ENCODE measurements at places on chromosomes 11 and 22.
A peak's percentile ranks its signal among the peaks of the same experiment; 100 is the strongest.

- DNase-seq: no peak
Measured at GRCh38 chr11:13972043-13972910, 9.8 kb downstream of the SPON1 start.

GRCh38 chr11:124898263-124898680 is 607 bp upstream of the ROBO4 start:
- DNase-seq: no peak

GRCh38 chr22:17769716-17770082 is 4.6 kb downstream of the BID start:
- no peak for DNase-seq

DNA sequence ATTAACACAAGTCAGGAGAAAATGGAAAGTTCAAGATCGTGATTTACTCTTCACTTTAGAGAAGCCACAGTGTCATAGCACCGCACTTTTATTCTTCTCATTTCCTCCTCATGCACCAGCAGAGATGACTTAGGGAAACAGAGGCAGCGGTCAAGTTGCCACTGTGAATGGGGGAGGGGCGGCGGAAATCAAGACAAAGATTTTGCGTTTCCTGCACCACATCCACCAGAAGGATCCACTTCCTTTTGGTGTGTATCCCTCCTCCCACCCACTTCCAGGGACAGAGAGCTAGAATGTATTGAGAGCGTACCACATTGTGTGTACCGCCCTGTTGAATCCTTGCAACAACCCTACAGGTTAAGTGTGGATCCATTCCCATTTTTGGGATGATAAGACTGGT is 21.8 kb downstream of the TSPAN18 start:
- DNase-seq: no peak

GRCh38 chr11:28054821-28055220 is 53.1 kb downstream of the KIF18A start:
- DNase-seq: no peak

- DNase-seq: no peak
Measured at GRCh38 chr11:34938611-34939010, 22.2 kb downstream of the PDHX start.

- no peak for DNase-seq
Measured at GRCh38 chr11:66979336-66979980, 4.4 kb downstream of the C11orf86 start.

- no peak for DNase-seq
Measured at GRCh38 chr11:100683126-100683525, 4.0 kb upstream of the ARHGAP42 start.

DNA sequence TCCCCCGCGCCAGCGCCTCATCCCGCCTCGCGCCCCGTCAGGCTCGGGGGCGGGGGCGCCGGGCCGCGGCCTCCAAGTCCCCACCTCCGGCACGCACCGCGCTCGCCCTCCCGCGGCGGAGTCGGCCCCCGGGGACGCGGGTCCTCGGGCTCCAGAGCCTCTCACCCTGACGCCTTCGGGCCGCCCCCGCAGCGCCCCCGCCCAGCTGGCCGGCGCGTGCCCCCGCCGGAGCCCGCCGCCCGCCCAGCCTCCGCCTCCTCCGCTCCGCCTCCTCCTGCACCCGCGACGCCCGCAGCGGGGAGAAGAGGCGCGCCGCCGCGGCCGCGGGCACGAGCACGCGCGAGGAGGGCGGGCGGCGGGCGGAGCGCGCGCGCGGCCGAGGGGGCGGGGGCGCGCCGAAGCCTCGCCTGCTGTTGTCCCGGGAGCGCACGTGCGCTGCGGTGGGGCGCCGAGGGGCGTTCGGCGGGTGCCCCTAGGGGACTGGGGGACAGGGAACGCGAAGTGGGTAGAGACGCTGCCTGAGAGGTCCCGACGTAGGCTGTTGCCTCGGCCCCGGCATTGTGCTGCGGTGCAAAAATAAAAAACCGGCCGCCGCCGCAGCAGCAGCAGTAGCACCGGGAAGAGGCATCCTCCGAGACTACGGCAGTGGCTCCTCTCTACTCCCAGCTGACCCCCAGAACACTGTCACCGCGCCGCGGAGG is 87.4 kb upstream of the ARHGAP32 start:
- peak; percentile 58 for DNase-seq

- DNase-seq: no peak
Measured at GRCh38 chr11:20274031-20274430, 89.5 kb upstream of the HTATIP2 start.

- DNase-seq: no peak
Measured at GRCh38 chr11:107857550-107858216, 904 bp downstream of the SLC35F2 start.

GRCh38 chr11:66284526-66285078 is 4.3 kb downstream of the YIF1A start:
- no peak for DNase-seq

DNA sequence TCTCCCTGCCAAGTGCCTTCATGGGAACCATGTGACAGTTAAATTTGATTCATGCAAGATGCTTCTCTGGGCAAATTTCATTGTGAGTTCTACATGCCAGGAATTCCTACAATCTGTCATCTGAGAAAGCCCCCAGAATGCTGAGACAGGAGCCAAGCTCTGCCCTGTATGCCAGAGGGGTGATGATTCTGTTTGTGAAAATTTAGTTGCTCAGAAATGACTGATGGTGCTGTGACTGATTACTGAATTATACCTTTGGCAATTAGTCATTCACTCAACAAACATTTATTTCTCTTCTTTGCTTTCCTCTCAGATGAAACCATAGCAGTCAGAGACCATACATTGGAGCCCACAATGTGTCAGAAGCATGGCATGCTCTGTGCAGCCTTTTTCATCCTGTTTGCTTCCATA is 69.0 kb upstream of the ZBED5 start:
- no peak for DNase-seq

GRCh38 chr11:420911-421321 is 6.1 kb upstream of the SIGIRR start:
- no peak for DNase-seq

GRCh38 chr11:45607995-45608394 is 57.4 kb downstream of the CHST1 start:
- no peak for DNase-seq

DNA sequence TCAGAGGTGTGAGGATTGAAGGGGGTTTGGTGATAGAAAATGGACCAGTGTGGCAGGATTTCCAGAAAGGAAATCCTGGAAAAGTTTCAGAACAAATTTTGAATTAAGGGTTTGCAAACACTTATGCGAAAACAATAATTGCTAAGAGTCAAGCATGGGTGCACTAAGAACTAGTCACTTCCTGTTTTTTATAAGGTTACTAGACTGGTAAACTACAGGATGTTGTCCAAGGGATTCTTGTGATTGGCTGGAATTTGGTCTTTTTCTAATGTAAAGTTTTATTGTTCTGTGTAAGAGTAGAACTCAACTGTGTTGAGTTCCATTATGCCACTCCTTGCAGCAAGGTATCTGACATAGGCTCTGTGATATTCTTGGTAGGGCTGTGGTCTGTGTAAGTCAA is 54.1 kb downstream of the LIF start:
- no peak for DNase-seq

DNA sequence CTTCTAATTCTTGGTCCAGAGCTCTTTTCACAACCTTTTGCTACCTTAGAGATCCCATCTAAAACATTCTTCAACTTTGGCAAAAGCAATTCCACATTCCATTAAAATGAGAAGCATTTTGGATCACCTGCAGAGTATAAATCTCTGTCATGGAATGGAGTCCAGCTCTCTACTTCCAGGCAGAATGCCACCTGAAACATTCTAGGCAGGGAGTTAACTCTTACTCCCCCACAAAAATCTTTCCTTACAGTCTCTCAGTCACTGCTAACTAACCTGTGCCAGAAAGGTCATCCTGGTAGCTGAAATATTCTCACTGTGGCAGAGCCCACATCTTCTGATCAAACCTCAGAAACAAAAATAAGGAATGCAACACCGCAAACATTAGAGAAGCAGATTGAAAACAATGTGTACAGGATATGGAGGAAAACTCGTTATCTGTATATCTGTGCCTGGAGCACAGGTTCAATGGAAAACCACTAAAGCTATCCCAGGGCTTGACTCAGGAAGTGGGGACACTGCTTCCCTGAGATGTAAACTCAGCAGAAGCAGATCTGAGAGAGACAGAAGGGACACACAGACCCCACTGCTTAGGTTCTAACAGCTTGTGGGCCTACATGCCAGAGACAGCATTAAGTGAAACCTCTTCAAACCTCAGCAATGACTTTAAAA is 78.9 kb downstream of the KCNC1 start:
- no peak for DNase-seq

DNA sequence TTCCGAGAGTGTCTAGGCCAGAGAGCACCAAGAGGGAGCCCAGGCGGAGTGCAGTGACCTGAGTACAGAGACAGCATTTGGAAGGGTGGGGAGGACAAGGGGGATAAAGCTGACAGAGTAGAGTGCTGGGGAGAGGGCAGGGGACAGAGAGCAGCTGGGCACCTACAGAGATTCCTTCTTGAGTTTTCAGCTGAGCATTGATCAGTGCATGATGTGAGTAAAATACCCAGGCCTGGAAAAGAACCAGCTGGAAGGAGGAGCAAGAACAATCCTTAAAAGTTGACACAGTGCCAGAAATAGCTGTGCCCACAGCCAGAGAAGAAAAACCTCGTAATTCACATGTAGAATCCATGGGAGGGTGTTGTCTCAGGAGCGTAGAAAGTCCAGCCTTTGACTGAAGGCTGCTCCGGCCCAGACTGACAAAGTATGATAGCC is 33.9 kb upstream of the PANX2 start:
- DNase-seq: no peak

DNA sequence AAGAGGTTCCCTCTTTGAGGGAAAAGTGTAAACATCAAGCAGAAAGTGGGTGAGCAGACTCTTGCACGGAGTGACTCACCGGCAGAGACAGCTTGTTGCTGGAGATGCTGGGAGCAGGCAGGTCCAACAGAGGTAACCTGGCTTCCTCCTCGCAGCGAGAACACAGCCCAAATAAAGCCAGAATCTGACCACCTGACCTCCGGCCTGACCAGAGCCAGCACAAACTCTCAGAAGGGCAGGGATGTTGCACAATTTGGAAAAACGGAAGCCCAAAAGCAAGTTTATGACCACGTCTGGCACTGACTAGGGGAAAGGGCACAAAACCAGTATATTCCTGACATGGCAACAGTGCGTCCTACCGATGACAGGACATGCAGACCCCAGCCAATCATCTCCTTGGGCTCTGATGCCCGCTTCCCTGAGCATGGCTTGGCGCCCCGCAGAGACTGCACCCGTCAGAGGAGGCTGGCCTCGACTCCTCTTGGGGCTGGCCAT is 5.4 kb downstream of the SMCO4 start:
- DNase-seq: no peak

- DNase-seq: no peak
Measured at GRCh38 chr11:109338131-109338530, 83.9 kb upstream of the C11orf87 start.

- no peak for DNase-seq
Measured at GRCh38 chr11:118071416-118072030, 5.4 kb upstream of the TMPRSS4 start.

GRCh38 chr11:107468596-107468995 is 11.0 kb upstream of the CWF19L2 start:
- DNase-seq: no peak

- DNase-seq: no peak
Measured at GRCh38 chr11:13376838-13377237, 86.2 kb downstream of the BTBD10 start.

All from NCI-H1048 (cell line).